ENCODE measurements at places on chromosomes 4 and X.

DNA sequence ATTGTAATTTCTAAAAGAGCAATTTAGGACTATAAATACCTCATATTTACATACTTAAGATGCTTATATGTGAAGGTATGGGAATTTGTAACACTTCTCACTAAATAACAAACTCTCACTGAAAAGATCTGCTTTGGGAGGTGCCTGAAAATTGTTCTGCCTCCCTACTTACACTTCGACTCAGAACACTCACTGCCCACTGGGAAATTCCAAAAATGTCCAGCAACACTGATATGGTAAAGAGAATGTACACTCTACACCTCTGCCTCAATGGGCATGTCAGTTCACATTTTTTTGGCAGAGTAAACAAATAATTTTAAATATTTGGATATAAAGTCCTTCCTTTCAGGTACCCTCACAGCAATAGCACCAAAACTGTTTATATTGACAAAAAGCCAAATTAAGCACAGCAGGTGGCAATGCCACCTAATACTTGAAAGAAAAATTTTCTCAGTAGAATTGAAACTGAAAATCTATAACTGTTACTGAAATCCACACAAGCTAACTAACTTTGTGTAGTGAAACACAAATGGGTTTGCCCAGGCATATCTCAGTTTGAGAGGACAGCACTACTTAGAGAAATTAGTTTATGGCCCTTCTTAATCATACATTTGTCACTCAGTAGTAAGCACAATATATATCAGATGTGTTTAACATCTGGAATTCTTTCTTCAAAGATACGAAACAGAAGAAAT lies 67.1 kb downstream of the PRDM5 start:
- DNase-seq, result no peak

- DNase-seq, result no peak
These were observed 355.9 kb downstream of the BCOR start for GRCh38 chrX:39741904-39742303.

- no peak for DNase-seq
These were observed 106.9 kb downstream of the SMIM20 start for GRCh38 chr4:26020881-26021280.

GRCh38 chr4:53197772-53198142 lies 168.1 kb downstream of the SCFD2 start:
- no peak for DNase-seq

DNA sequence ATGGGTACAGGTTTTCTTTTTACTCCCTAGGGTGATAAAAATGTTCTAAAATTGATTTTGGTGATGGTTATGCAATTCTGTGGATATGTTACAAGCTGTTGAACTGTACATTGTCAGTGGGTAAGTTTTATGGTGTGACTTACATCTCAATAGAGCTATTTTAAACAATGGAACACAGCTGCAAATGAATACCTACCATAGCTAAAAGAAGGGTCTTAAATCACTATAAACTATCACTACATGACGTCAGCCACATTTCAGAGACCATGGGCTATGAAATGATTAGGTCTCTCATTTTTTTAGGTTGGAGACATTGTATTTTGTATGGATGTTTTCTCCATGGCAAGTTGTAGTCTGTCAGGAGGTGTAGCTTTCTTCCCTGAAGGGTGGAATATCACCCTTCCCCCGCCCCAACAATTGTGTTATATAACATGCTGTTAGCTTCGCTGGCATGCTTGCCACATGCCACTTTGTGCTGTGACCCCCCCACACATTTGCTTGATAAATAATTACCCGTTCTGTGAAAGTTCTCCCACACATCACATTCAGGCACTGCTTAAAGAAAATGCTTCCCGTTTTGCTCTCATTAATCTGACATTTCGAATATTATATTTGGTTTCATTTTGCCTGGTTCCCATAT lies 159.7 kb downstream of the ARHGAP10 start:
- DNase-seq, result no peak

DNA sequence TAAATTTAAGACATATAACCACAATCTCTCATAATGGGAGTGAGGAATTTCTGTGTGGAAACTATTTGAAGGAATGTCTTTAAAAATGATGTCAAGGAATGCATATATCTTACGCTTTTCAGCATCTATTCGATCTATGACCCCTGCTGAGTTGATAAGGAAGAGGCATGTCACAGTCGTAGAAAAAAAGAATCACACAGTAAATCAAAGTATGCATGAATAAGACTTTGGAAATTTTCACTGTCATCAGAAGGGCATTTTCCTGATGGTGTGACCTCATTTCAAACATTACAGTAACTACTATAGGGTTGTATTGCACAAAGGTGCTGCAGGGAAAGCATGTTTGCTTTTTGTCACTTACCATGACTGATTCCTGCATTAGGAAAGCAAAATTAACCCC lies 41.5 kb downstream of the REELD1 start:
- DNase-seq, result no peak

GRCh38 chr4:52059372-52059771 lies 8.3 kb downstream of the SPATA18 start:
- DNase-seq, result no peak

- DNase-seq, result no peak
These were observed 54.2 kb downstream of the C4orf50 start for GRCh38 chr4:5964030-5964429.

GRCh38 chrX:66098162-66098561 lies 58.3 kb upstream of the VSIG4 start:
- no peak for DNase-seq

DNA sequence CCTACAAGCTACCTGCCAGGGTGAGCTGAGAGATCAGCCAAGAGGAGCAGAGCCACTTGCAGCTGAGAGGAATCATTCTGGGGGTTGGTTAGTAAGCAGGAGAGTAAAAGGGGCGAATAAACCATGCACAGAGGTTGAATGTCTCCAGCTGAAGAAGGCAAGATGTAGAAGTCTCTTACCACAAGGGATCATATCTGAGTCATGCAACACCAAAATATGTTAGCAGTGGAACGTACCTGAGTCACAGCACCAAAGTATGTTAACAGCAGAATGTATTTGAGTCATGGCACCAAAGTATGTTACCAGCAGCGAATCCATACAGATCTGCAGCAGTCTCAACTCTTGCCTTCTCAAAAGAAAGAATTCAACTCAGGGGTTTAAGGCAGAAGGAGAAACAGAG lies 29.9 kb downstream of the C4orf51 start:
- no peak for DNase-seq

- no peak for DNase-seq
These were observed 32.6 kb downstream of the LDB2 start for GRCh38 chr4:16865897-16866283.

- DNase-seq, result no peak
These were observed 16.3 kb upstream of the LRAT start for GRCh38 chr4:154727540-154727939.

DNA sequence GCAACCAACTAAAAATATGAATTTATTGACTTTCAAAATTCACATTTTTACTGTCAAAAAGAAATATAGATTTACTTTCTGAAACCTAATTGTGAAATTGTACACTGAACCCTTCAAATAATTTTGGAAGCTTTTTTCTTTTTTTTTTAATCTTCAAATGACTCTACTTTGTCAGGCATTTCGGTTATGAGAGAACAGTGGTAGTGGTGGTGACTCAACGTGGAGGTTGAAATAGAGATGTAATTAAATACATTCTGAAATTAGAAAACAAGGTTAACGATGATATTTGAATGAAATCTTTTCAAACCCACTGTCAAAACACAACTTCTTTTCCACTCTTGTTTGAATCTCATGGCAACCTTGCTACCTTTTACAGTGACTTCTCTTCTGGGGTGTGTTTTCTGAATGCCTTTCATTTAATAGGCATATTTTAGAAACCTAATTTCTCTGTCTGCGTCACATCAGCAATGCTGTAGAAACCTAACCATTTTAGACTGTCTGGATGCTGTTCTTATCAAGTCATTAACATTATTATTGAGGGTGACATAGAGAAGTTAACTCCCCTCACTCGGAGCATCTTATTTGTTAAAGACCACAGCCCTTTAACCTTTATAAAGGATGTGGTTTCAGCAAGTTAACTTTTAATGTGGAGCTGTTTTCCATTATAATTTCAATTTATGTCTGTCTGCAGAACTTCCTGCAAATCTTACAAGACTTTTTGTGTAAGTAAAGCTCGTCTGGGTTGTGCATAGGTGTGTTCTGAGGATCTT lies 136.8 kb downstream of the PCDH7 start:
- DNase-seq, result no peak

GRCh38 chr4:126705266-126705665 lies 927.5 kb upstream of the INTU start:
- no peak for DNase-seq

DNA sequence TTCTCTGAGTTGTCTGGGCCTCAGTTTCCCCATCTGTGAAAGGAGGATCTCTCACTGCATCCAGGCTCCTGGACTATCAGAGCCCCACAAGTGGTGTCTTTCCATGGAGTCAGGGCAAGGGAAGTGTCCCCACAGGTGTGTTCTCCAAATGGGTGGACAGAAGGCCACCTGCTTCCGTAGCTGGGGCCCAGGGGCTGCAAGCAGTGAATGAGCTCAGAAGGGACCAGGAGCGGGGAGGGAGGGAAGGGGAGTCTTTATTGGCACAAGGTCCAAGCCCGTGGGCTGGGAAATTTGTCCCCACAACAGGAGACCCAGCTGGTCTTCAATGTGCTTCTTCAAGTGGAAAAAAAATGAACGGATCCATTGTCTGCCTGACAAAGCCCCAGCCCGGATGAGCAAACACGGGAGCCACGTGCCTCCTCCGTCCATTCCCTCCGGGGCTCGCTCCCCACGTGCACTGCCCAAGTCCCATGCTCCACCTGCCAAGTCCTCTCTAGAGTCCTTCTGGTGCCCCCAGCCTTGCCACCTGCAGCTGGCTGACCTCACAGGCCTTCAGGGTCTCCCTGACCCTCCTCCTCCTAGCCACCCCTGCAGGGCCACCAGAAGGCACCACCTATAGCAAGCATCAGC lies 72.0 kb downstream of the JAKMIP1 start:
- no peak for DNase-seq

DNA sequence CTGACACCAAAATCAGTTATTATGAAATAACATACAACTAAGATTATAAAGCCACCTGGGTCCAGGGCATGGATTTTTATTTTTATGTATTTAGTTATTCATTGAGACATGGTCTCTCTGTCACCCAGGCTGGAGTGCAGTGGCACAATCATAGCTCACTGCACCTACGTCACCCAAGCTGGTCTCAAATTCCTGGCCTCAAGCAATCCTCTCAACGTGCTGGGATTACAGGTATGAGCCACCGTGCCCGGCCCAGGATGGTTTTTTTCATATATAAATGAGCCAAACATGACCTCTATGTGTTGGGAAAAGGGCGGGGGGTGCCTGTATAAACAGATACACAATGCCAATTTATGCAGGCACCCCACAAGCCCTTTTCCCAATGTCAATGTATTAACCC lies 24.6 kb downstream of the ZNF630 start:
- DNase-seq, result no peak

GRCh38 chrX:152926923-152927322 lies 29.1 kb downstream of the ZNF185 start:
- DNase-seq, result no peak

DNA sequence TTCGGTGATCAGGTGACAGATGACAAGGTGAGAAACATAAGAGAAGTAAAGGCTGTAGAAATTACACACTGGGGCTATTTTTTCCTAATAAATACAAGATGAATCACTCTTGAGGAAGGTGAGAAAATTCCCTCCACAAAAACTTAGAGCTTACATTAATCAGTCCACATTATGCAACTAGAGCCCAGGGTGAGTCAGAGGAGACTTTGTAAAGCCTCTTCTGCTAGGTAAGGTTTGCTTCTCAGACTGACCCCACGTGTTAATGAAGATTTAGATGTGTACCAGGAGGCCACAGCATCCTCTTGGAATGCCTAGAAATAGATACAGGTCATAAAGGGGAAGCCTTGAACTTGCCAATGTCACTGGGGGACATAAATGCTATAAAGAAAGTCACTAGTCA lies 396.0 kb upstream of the SMIM31 start:
- no peak for DNase-seq

DNA sequence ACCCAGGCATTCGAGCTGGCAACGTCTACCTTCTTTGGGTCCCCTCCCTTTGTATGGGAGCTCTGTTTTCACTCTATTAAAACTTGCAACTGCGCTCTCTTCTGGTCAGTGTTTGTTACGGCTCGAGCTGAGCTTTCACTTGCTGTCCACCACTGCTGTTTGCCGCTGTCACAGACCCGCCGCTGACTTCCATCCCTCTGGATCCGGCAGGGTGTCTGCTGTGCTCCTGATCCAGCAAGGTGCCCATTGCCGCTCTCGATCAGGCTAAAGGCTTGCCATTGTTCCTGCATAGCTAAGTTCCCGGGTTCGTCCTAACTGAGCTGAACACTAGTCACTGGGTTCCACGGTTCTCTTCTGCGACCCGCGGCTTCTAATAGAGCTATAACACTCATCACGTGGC lies 183.5 kb upstream of the GALNTL6 start:
- DNase-seq, result no peak

GRCh38 chrX:31147175-31147574 lies 75.3 kb upstream of the FTHL17 start:
- DNase-seq, result no peak

GRCh38 chr4:25060241-25060962 lies 29.7 kb upstream of the LGI2 start:
- DNase-seq, result no peak

GRCh38 chr4:56400560-56400959 lies 13.3 kb upstream of the AASDH start:
- no peak for DNase-seq

DNA sequence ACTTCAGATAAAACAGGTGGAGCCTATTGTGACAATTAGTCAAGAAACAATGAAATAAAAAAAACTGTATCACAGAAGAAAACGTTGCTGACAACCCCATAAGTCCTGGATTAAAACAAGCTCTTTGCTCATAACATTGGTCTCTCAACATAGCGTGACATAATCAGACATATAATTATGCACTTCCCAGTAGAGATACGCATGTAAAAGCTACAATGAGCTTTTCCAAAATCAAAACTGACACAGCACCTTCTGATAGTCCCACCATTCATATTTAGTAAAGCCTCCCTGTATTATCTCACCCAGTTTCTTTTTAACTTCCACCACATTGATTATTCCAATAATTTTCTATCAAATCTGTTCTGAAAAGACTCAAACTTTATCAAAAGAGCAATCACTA lies 372.1 kb upstream of the SMIM31 start:
- DNase-seq, result no peak

DNA sequence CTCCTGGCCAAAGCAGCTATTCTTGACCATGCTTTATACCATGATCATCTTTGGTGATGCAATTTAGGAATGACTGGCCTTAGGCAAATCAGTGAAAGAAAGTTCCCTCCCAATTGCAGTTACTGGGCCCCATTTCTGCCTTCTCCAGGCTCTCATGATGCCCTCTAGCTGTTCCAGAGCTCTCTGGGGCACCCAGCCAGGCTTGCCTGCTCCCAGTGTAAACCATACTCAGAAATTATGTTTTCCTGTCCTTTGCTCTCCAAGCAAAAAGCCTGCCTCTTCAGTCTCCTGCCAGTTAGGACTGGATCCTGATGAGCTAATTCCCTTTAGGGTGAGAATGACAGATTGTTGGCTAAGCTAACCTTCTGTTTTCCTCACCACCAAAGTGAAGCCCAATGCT lies 85.3 kb upstream of the RBPJ start:
- DNase-seq, result no peak

DNA sequence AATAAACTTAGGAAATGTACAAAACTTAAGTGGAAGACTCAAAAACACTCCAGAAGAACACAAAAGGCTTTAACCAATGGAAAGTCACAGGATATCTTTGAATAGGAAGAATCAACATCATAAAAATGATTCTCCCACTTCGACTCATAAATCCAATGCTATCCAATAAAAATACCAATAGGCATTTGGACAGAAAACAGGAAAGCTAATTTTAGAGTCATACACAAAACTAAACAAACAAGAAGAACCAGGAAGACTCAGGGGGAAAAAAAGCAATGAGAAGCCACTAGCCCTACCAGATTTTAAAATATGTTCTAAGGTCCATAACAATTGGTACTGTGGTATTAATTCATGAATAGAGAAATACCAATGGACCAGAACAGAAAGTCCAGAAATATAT lies 28.2 kb downstream of the SLC9A7 start:
- DNase-seq, result no peak
